Activated T-cell treated with anti-CD3 and anti-CD28 coated beads, Interleukin-2, amount 50 U/mL, for 48 hours (primary cell): ENCODE measurements at places on chromosomes 12 and 14.

- DNase-seq, result peak; percentile 32
Observed at GRCh38 chr12:30806989-30807694, 52.4 kb upstream of the CAPRIN2 start.

GRCh38 chr14:61253064-61253738 lies 27.9 kb downstream of the TMEM30B start:
- no peak for DNase-seq

DNA sequence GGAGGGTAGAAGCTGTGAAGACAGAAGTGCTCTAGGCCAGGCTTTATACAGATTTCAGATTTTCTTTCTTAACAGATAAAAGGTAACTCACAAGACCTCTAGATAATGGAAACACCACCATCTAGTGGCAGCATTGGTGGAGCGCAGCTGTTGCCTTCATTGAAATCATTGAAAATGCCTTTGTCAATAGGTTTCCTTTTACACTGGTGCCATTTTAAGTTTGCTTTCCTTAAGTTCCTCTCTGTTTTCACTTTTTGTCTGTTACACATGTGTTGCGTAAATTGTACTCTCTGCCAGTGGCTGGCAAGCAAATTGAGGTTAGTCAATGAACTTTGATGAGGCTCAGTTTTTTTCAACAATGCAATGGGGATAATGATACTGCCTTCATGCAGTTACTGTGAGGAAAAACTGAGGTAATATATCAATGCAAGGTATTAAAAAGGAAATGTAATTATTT lies 31.1 kb downstream of the ALDH1L2 start:
- peak; percentile 87 for DNase-seq

DNA sequence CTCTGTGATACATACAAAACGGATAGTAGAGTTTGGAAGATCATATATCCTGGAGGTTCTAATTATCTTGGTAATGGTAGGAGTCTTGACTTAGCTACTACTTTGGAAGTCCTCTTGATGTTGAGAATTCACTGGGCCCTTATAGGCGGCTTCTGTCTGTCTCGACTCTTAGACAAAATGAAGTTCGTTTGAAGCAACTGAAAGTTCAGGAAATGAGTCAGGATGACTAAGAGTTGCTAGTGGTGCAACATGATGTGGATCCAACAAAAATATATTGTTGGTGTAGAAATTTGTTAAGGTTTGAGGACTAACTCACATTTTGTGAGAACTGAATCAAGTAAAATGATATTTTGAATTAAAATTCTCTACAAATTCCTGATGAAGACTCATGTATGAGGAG lies 272.7 kb downstream of the AEBP2 start:
- no peak for DNase-seq

- DNase-seq, result no peak
Observed at GRCh38 chr12:93921521-93921920, 226.9 kb upstream of the PLXNC1 start.

GRCh38 chr12:26554332-26554731 lies 278.7 kb downstream of the ITPR2 start:
- no peak for DNase-seq

DNA sequence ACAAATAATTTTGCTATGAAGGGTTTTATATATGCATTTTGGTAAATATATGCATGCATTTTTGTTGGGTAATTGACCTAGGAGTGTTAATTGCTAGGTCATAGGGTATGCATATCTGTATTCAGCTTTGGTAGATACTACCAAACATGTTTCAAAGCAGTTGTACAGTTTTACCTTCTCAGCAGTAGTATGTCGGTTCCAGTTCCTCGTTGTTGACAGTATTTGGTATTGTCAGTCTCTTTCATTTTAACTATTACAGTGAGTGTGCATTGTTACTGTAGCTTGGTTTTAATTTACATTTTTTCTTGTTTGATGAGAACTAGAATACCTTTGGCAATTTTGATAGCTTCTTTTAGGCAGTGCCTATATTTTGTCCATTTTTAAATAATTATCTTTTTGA lies 98.9 kb downstream of the ARID2 start:
- no peak for DNase-seq

DNA sequence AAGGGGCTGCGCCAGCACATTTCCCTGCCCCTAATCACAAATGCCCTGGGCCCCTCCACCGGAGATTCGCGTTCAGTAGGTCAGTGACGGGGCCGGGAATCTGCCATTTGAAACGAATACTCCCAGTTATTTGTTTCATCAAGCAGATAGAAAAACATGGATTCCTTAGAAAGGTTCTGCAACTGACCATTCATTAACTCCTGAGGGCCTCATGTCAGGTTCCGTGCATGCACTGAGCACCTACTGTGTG lies 25.6 kb upstream of the UBC start:
- DNase-seq, result no peak

DNA sequence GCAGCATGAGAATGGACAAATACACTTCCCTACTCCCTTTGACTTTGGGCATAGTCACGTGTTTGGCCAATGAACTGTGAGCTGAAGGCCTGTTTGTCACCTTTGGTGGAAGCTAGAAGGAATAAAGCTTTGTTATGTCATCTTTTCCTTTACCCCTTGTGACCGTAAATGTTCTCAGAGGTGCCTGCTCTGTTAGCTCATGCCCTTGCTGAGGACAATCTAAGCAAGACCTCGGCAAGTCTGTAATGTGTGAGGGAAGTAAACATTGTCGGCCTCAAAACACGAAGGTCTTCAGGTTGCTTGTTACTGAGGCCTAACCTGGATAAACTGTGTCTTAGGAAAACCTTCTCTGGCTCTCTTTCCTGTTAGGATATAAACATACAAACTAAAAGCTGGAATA lies 354.2 kb downstream of the TMEM132D start:
- no peak for DNase-seq

DNA sequence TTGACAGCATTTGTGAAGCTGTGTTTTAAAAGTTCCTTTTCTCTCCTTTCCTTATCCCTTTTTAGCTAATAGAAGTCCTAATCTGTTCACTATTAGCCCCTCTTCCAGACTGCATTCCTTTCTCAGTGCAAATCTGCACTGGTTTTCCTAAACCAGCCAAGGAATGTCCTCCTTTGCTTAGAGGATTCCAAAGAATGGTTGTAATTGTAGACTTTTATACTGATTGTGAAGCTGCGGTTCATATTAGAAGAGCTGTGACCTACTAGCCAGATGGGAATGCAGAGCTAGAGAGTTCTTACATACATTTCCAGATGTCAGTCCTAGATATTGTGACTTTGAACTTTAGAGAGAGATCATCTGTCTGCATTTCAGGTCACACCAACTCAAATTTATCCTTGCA lies 79.8 kb downstream of the MYRFL start:
- no peak for DNase-seq
